Heart right ventricle (tissue), 16 donors: ENCODE measurements at places on chromosomes 12 and 14.
A peak's percentile ranks its signal among the peaks of the same experiment; 100 is the strongest.

- DNase-seq = no peak
Observed at GRCh38 chr12:22728987-22729386, 104.0 kb downstream of the ETNK1 start.

DNA sequence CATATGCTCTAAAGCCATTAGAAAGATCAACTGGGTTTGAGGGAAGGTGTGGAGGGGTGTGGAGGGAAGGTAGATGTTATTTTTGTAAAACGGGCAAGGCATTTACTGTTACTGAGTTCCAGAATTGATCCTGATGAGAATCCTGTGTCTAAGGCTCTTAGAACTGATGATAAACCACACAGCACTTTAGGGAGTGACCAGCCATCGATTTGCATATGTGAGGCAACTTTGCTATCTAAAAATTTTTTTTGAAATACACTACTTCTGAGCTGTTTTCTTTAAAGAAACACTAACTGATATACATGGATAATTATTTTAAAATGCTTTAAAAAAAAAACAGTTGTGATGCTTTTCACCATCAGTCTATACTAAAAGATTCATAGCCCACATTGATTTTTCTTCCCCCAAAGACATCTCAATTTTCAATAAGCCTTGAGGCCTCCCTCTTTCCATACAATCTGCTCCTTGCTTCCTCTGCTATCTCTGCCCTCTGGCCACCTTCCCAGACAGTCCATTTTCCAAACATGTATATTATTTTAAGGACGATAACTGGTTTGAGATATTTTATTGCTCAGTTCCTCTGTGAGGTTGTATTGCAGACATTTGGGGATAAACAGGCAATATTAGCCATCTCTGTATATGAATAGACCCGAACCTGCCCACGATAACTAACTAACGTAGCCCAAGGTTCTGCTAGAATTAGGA lies 265.9 kb downstream of the EFCAB11 start:
- no peak for DNase-seq

DNA sequence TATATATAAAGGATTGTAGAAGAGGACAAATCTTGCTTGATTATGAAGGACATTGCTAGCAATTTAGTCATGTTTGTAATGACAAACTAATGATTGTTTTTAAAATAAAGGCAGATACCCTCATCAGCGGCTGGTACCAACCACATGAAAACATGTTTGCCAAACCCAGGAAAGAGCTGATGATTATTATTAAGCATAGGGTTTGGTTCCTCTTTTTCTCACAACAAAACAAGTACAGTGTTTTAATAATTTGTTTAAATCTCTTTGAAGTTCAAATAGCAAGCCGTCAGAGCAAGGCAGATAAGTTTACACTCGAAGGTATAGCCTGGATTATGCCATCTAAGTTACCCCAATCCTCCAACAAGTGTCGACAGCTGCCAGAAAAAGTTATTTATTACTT lies 5.3 kb upstream of the SINHCAF start:
- DNase-seq = no peak

DNA sequence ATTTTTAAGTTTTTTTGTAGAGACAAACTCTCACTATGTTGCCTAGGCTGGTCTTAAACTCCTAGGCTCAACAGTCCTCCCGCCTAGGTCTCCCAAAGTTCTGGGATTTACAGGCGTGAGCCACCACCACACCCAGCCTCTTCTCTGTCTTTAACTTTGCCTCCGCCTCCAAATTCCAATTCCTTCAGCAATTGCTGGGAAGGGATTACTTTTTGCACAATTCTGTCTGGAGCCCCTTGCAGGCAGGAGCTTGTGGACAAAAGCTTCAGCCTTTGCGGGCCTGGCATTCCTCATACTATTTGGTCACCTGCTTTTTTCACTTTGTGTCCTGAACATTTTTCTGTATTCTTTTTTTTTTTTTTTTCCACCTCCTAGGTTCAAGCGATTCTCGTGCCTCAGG lies 26.0 kb downstream of the SH2B3 start:
- no peak for DNase-seq

DNA sequence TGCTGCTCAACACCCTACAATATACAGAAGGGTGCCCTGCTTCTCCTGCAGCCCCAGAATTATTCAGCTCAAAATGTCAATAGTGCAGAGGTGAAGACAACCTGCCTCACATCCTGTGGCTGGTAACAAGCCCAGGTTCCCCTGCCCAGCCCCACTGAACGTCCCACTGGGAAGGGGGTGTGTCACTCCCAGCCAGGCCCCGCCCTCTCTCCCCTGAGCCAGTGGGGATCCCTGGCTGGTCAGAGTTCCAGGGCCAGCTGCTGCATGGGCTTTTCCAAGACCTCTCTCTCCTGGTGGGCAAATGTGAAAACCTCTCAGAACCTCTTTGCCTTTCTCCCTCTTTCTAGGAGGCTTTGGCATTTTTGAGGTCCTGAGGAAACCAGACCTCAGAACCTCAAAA lies 13.7 kb upstream of the LHX5 start:
- DNase-seq = no peak

- DNase-seq = no peak
Observed at GRCh38 chr12:43241986-43242385, 310.0 kb downstream of the ADAMTS20 start.

GRCh38 chr12:852864-853263 lies 96.6 kb downstream of the RAD52 start:
- no peak for DNase-seq

- DNase-seq = peak; percentile 49
Observed at GRCh38 chr14:61569812-61570548, 125.3 kb upstream of the HIF1A start.

DNA sequence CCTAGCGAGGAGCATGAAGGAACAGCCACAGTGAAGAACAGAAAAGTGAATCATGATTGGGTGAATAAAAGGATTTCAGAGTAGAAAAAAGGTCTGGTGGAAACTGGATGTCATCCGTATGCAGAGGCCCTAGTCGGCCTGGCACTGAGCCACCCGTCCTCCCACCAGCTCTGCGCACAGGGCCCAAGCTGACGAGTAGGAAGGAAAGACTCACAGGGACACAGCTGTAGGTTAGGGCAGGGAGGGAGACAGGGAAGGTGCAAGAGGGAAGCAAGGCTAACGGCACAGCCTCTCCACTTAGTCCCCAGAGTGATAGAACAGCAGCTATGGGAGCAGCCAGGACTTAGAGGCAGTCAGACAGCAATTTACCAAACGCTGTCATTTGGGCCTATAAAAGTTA lies 112.6 kb downstream of the KCNK10 start:
- DNase-seq = no peak

DNA sequence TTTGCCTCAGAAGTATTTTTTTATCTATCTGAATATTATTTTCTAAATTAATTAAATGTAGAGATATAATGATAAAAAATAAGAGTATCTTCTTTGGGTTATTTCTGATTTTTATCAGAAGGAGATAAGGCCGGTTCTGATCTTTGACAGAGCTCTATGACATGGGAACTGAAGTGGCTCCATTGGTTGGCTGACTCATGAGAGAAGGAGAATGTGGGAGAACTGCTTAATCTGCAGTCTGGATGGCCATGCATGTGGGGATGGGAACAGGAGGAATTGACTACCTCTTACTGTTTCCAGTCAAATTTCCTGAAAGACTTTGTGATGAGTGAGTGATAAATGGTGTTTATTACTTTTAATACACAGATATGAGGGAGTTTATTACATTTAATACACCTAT lies 155.8 kb upstream of the ATP2B1 start:
- no peak for DNase-seq

DNA sequence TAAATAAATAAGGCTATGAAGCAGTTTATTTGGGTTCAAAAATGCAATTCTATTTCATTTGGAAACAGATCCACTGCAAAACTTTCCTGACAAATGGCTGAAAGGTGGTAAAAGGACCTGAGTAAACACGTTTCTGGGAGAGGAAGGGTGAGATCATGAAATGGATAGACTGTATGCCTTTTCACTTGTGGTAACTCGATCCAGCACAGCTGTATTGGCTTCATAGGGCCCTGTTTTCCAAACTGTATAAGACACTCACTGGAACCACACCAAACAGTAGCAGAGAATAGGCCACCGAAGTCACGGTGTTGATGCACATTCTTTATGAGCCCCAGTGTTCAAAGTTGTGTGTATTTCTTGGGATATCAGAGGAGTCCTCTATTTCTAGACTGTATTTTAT lies 325.2 kb upstream of the DIO2 start:
- DNase-seq = no peak

DNA sequence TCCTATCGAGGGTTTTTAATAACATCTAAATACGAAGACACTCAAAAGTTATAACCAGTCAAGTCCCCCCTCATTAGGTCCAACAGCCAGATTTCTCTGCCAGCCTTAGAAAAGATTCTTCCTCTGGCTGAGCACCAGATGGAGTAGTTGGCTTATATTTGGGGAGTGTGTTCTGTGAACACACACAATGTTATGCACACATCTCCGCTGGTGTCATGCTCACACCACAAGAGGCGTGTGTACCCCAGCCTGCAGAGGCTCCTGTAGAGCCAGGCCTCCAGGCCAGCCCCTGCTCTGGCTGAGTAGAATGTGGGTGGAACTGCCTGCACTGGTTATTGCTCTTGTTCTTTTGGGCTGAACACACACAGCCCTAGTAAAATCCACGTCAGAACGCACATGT lies 64.0 kb downstream of the PIWIL1 start:
- DNase-seq = no peak

- no peak for DNase-seq
Observed at GRCh38 chr14:95774265-95775160, 60.6 kb upstream of the TCL1A start.

GRCh38 chr12:120079411-120080400 lies 36.8 kb downstream of the RAB35 start:
- DNase-seq = no peak

GRCh38 chr14:87178277-87178676 lies 814.7 kb downstream of the GALC start:
- DNase-seq = no peak

DNA sequence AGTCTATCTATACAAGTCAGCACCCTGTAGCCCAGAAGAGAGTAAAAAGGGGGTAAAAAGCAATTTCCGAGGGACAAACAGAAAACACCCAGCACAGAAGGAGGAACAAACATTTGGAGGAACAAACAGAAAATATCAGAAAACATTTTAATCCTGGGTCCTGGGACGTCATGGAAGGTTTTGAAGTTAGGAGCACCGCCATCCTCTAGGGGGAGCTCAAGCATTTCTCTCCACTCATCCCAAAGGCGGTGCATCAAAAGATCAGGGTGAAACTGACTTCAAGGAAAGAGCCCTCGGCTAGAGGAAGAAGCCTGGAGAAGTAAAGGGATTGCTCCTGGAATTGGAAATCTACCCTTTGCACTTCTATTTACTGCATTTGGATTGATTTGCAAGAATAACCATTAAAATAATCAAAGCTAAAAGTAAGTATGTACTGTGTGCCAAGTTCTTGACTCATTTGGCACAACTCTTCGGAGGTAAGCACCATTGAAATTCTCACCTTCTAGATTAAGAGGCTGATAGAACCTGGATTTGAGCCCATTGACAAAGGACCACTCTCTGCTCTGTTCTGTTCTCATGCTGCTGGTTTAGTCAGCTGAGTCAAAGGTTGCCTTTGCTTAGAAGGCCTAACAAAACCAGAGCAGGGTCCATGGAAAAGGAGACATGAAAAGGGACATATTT lies 17.2 kb upstream of the POC1B start:
- peak; percentile 74 for DNase-seq

DNA sequence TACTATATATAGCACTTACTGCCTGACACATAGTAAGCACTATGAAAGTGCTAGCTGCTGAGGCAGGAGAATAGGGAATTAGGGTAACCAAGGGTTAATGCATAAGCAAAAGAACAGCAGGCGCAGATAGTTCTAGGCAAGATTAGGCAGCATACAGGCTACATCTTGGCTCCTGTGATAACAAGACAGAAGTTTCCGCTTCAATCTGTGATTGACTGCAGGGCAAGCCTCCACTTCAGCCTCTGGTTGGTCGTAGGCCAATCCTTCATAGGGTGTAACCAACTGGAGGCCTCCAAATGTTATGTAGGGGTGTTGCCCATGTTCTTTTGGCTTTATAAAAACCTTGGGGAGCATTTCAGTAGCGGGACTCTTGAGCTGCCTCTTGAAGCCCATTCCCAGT lies 46.9 kb downstream of the KLHL28 start:
- DNase-seq = peak; percentile 44
